ENCODE measurements at places on chromosomes 11 and 22.

- DNase-seq = no peak
These were observed 74.9 kb upstream of the DBX1 start for GRCh38 chr11:20235164-20235563.

- DNase-seq = no peak
These were observed 23.6 kb upstream of the LMO2 start for GRCh38 chr11:33915526-33915925.

- no peak for DNase-seq
These were observed 598.2 kb upstream of the ANO3 start for GRCh38 chr11:25733777-25734176.

DNA sequence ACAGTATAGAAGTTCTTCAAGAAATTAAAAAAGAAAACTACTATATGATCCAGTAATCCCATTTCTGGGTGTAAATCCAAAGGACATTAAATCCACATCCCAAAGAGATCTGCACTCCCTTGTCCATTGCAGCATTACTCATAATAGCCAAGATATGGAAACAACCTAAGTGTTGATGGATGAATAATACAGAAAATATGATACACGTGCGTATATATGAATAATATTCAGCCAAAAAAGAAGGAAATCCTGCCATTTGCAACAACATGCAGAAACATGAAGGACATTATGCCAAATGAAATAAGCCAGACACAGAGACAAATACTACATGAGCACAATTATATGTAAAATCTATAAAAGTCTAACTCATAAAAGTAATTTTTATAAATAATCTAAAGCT is 306.3 kb upstream of the ANO3 start:
- DNase-seq = no peak

DNA sequence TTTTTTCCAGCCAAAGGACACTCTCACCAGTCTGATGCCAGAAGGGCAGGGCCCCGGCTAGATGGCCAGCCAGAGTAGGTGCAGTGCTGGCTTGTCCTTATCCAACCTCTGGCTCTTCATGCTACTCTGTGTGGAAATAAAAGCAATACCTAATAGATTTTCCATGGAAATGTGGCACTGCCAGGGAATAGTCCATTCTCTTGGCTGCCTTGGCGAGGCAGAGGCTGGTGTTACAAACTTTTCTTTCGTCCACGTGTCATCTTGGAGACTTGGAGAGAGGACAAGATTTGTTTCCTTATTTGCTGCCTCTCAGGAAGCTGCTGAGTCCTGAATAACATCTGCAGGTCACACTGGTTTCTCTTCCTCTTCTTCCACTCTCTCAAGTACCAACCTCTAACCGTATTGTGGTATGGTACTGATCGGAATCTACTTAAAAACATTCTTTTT is 17.2 kb upstream of the C1QTNF4 start:
- DNase-seq = peak; percentile 89

DNA sequence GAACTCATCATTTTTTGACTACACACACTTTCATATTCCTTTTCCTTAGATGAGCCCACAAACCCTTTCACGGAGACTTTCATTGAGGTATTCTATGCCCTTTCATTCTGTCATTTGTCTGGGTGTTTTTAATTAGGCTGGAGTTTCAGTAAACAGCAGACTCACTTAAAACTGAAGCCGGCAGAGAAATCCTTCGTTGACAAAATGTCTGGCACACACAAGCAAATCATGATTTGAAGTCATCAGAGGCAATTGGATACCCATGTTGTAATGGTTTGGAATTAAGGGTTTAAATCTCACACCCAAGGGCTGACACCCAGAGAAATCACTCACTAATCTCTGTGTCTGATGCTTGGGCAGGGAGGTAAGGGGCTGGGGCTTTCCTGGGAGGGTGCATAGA is 127.1 kb downstream of the EHF start:
- no peak for DNase-seq

GRCh38 chr11:33500861-33501479 is 199.7 kb downstream of the C11orf91 start:
- no peak for DNase-seq

GRCh38 chr22:45975164-45976161 is 1.5 kb downstream of the WNT7B start:
- DNase-seq = no peak

GRCh38 chr11:113091481-113091780 is 130.2 kb downstream of the NCAM1 start:
- DNase-seq = no peak

DNA sequence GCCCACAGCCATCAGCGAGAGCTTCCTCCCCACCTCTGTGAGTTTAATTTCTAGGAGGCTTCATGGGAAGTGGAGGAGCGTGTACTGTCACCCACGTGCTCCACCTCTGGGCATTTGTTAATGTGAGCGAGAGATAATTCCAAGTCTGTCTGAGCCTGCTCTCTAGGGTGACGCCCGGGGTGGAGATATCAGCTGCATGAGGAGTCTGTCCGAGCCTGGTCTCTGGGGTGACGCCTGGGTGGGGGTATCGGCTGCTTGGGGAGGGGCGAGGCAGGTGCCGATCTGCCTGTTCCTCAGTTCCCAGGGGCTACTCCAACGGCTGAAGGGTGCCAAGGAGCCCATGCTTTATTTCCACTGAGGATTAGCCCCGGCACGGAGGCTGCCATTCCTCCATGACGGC is 735.0 kb downstream of the BRD1 start:
- no peak for DNase-seq

GRCh38 chr22:23077627-23078461 is 7.5 kb downstream of the GNAZ start:
- no peak for DNase-seq

GRCh38 chr11:95398437-95399112 is 167.6 kb upstream of the SESN3 start:
- no peak for DNase-seq

- DNase-seq = no peak
These were observed 418.8 kb upstream of the LUZP2 start for GRCh38 chr11:24078018-24078417.

DNA sequence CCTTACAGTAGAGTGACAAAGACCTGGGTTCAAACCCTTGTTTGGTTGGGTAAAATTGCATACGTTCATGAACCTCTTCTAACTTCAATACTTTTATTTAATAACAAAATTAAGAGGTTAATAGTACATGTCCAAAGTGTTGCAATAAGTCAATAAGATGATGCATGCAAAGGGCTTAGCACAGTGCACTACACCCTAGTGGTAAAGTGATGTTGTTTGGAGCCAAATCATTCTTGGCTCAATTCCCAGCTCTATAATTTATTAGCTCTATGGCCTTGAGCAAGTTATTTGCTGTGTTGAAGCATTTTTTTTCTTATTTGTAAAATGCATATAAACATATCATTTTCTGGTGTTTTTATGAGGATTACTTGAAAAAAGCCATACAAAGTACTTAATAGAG is 945.3 kb downstream of the LRRC4C start:
- no peak for DNase-seq

GRCh38 chr22:43911351-43911750 is 12.3 kb upstream of the PNPLA3 start:
- no peak for DNase-seq

- no peak for DNase-seq
These were observed 116.2 kb downstream of the KCNQ1OT1 start for GRCh38 chr11:2583605-2583958.

DNA sequence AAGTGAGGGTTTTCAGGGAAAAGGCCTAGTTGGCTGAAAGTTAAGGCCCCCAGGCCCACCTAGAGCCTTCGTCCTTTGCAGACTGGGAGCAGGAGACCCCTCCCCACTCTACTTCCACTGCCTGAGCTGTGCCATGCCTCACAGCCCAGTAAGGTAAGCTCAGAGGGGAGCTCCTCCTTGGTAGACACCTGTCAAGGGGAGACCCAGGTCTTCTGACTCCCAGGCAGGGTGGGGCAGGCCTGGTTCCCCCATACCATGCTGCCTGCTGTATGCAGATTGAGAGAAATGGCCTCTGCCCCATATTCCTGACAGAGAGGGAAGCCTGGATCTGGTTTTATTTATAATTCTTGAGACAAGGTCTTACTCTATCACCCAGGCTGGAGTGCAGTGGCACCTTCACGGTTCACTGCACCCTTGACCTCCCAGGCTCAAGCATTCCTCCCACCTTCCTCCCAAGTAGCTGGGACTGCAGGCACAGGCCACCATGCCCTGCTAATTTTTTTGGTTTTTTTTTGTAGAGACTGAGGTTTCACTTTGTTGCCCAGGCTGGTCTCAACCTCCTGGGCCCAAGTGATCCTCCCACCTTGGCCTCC is 697 bp downstream of the RAB36 start:
- DNase-seq = no peak

DNA sequence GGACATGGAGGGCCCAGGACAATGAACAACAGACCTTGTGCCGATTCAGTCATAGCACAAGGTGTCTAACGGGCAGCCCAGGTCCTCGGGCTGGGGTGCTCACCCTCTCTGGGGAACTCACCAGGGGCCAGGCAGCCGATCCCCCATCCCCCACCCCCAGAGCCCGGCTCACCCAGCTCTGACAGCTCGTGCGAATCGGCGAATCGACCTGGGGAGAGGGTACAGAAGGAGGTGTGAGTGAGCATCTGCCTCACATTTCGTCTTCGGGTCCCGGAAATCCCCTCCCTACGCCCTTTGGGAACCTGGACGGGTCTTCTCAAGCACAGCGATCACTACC is 423 bp downstream of the PEX16 start:
- no peak for DNase-seq

- DNase-seq = no peak
These were observed 36.1 kb downstream of the LARGE1 start for GRCh38 chr22:33883961-33884808.

DNA sequence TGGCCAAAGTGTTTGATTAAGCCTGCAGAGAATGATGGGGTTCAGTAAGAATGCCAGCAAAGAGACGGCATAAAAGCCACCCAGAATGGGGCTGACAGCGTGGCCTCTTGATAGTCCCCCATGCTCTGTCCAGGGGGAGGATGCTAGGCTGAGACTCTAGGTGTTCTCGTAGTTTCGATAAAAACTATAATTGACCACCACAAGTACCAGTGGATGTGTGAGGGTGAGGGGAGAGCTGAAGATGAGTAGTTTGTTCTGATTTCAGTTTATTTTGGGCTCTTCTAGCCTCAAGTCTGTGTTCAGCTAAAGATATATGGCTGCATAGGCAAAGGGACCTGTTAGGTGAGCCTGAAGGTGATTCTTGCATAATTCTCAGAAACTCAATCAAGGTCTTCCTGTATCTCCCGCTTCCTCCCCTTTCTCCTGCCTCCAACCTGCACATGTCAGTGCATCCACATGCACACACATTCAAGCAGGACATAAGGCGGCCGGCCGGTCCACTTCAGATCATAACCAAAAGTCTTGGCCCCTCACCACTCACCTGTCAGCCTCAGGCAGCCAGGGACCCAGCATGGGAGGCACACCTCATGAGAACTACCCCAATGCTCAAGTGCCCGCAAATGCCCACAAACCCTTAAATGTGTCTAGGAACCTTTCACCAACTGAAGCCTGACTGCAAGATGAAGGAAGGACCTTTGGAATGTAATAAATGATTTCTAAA is 31.2 kb downstream of the FLI1 start:
- DNase-seq = no peak

GRCh38 chr11:72456651-72457050 is 22.3 kb upstream of the CLPB start:
- DNase-seq = no peak

GRCh38 chr11:117410861-117411710 is 83.4 kb downstream of the CEP164 start:
- DNase-seq = no peak

DNA sequence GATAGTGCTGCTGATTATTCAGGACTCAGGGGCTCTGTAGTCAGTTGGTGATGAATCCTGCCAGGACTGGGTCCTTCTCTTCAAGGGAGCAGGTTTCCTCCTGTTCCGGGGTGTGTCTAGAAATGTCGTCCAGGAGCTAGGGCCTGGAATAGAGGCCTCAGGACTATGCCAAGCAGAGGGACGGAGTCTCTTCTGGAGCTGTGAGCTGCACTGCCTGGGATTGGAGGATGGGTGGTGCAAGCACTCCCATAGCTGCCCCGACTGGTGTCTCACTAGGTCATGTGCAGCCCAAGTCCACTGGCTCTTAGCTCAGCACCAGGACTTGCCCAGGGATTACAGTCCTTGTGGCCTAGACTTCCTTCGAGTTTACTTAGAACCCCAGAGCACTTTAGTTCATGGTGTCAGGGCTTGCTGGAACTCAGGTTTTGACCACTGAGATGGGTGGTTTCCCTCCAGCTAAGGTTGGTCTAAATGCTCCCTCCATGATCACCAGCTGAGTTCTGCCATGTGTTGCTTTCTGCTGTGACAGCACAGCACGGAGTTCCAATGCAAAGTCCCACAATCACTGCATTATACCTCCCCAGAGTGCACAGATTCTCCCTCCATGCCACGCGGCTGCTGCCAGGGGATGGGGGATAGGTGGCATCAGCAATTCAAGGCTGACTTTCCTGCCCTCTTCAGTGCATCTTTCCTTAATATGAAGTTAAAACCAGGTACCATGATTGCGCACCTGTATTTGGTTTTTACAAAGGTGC is 42.6 kb upstream of the SHANK2 start:
- DNase-seq = no peak

- no peak for DNase-seq
These were observed 258.7 kb upstream of the CCDC90B start for GRCh38 chr11:83544846-83545245.

DNA sequence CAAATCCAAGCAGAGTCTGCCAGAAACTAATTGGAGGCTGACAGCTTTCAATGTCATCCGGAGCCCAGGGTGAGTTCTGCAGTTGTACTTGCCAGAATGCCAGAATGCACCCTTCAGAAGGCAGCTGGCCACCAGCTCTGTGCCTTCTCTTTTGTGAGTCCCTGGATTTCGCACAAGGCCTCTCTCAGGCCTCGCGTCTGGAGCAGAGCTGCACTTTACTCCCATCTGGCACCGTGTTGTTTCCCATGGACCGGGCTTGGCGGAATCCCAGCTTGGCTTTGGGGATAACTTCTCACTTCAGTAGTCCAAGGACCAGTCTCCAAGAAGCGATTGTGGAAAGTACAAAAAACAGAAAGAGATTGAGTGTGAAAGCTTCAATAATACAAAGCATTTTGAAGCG is 451.3 kb upstream of the KIRREL3 start:
- peak; percentile 82 for DNase-seq

DNA sequence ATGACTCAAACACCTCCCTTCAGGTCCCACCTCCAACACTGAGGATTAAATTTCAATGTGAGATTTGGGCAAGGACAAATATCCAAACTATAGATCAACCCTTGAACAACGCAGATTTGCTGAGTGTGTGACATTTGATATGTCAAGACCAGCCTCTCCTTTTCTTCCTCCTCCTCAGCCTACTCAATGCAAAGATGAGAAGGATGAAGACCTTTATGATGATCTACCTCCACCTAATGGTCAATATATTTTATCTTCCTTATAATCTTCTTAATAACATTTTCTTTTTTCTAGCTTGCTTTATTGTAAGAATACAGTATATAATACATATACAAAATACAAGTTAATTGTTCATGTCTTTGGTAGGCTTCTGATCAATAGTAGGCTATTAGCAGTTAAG is 67.5 kb upstream of the MPPED2 start:
- peak; percentile 11 for DNase-seq

All from pons (tissue), 1 donor.